ENCODE measurements at places on chromosomes 16 and 17.
A peak's percentile ranks its signal among the peaks of the same experiment; 100 is the strongest.

- no peak for DNase-seq
Measured at GRCh38 chr16:56267888-56268287, 76.6 kb downstream of the GNAO1 start.

- DNase-seq, result no peak
Measured at GRCh38 chr16:75541236-75541635, 5.3 kb upstream of the CHST5 start.

GRCh38 chr17:40602445-40603443 lies 37.5 kb upstream of the CCR7 start:
- DNase-seq, result no peak

DNA sequence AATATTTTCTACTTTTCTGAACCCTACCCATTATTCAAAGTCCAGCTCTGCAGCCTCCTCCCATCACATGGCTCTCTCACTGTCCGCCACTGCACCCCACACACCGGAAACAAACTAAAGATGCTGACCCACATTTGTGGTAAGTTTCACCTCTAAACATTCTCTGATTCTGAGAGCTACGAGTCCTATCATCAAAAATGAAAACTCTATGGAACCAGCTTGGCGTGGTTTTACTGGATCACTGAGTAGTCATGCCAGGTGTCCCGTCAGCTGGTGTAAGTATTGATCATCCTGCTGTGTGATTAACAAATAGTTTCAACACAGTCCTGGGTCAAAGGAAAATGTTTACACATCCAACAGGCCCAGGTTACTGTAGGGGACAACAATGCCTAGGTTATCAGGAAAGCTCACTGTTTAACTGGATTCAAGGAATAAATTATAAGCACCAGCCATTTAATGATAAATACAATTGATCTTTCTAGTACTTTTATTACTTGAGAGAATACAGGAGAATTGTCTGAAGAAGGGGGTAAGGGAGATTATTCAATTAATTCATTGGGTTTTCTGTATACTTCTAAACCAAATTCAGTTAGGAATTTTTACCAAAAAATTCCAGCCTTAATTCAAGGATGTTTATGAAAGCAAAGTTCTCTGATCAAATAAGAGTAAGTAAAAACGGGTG lies 33.9 kb downstream of the CYTH1 start:
- DNase-seq, result no peak

DNA sequence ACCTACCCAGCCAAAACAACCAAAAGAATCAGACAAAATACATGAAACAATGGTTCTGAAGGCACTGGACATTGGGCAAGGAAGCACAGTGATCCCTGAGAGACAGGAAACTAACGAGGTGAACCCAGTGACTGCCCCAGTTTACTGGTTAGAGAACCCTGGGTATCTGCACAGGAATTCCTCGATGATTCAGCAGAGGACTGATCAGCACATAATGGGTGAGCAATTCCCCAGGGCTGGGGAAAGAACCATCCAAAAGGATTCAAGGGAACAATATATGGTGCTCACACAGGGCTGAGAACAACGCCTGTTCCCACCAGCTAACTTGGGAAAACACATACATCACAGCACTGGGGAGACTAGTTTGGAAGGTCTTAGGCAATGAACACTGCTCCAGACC lies 167.2 kb downstream of the PARN start:
- no peak for DNase-seq

- no peak for DNase-seq
Measured at GRCh38 chr17:10109146-10109545, 89.3 kb downstream of the GAS7 start.

DNA sequence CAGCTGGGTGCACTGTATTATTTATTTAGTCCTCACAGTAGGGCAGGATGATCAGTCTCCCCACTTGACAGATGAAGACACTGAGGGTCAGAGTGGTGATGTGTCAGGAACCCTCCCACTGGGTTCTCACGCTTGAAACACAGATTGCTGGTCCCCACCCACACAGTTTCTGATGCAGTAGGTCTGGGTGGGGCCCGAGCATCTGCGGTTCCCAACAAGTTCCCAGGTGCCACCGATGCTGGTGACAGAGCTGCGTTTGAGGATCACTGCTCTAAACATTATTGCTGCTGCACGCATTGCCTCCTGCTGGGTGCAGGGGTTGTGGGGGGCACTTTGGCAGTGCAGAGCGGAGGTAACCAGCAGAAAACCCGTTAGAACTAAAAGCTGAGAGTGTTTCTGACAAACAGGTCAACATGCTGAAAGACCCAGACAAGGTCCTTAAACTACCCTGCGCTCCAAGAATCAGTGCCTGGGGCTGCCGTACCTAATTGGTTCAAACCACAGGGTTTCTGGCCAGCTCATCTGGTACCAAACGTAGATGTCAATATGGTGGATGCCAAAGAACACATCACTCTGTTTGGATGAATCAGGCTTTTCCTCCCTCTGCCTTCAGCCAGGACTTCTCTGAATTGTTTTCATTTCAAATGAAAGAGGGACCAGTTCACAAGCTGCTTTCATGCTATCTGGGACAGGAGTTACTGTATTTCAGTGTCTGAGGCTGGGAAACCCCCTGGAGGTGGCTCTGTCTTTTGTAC lies 76.0 kb downstream of the ABCC1 start:
- DNase-seq, result no peak

- no peak for DNase-seq
Measured at GRCh38 chr16:13300066-13300840, 398.9 kb downstream of the SHISA9 start.

DNA sequence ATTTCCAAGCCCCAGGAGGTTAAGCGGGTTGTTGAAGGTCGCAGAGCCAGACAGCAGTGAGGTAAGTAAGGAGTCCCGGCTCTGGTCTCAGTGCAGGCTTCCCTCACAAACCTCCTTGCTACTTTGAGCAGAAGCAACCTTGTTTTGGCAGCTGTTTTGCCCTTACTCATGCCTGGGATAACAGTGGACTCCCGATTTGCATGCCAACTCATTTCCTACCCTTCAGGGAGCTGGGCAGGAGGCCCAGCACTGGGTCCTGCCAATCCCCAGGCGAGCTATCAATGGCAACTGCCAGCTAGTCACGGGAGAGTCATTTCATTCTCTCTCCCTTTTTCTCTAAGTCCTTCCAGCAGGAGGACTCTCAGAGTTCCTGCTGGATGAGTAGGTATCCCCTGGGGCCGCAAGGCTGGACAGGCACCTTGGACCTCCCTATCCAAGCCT lies 72.0 kb upstream of the KSR1 start:
- no peak for DNase-seq

- peak; percentile 12 for DNase-seq
Measured at GRCh38 chr17:41777157-41777573, 9.3 kb downstream of the JUP start.

GRCh38 chr16:9862327-9862726 lies 319.9 kb downstream of the GRIN2A start:
- no peak for DNase-seq

DNA sequence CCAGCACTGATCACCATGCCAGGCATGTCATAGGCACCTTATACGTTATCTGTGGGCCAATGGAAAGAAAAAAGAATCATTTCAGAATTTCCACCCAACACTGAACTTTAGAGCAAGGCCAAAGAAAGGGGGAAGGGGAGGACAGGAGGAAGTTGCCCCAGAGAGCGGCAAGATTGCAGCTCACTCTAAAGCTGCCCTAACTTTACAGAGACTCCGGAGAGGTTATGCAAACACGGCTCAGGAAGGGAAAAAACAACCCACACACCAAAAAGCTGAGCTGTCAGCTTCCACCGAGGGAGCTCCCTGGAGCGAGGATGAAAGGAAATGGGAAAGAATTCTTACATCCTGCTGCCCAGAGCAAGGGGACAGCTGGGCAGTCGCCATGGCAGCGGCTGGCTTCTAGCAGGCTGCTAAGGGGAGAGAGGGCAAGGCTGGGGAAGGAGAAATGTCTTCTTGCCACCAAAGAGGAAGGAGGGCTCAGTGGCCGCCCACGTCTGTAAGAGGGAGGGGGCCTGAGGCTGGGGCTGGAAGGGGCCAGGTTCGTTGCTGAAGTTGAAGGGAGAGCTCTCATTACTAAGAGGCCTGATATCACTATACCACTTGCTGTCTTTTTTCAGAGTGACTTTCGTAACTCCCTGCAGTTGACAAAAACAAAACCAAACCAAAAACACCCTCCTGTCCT lies 18.2 kb downstream of the COTL1 start:
- peak; percentile 82 for DNase-seq

GRCh38 chr17:41794540-41794975 lies 8.0 kb upstream of the JUP start:
- DNase-seq, result no peak

- DNase-seq, result no peak
Measured at GRCh38 chr17:32590974-32591373, 104.2 kb downstream of the CDK5R1 start.

DNA sequence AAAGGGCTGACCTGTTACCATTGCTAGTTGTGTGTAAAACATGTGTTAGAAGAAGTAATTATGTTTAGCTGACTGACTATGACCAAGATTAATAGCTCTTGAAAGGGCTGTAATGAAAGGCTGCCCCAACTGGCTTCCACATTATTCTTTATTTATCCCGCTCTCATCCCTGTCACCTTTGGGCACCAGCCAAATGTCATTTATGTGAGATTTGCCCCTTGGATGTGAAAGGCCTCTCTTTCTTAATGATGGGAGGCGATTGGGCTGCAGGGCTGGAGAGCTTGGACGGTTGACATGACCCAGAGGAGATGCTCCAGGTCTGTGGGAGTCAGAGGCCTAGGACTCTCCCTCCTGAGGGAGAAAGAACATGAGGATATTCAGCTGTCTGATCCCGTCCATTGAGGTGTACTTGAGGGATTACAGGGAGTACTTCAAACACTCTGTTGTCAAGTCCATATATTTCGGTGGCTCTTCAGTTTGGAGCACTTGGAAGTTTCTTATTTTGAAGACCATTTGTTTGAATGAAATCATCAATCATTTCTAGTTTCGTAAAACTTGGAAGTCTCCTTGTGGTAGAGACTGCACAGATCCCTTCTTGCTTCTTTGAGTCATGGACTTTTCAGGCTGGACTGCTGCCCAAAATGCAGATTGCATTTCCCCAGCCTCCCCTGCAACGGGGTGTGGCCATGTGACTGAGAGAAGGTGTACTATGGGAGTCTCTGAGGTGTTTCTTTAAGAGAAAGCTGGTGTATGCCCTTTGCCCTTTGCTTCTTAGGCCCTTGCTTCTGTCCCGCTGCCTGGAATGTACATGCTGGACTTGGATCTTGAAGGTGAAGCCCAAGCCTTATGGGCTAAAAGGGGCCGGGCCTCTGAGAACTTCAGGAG lies 51.3 kb downstream of the FTO start:
- DNase-seq, result peak; percentile 54
